ENCODE measurements at places on chromosomes 3 and 15.

DNA sequence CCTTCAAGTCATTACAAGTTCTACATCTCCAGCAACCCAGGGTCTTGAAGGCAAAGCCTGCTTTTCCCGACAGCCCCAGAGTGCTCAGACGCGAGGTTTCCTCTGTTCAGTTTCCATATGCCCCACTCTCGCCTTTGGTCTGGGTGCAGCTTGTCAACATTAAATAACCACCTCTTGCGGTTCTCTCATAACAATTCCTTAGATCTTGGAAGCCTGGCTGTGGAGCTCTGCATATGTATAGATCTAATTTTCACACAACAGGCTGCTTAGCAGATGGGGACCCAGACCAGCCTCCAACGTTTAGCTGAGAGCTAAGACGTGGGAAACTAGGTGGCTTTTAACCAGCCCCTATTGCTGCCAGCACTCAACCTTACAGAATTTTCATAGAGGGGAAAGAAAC is 295.5 kb downstream of the RPLP1 start:
- H3K27me3 ChIP-seq: no peaks in the 10 kb centered on the region
- H3K27ac ChIP-seq: no peak overlapping the region
- H3K4me1 ChIP-seq: peaks cover 12% of the 10 kb centered on the region
- no peak for DNase-seq
- H3K4me3 ChIP-seq: no peak overlapping the region

GRCh38 chr15:33160581-33161165 is 33.8 kb downstream of the FMN1 start:
- no peaks in the 10 kb centered on the region for H3K36me3 ChIP-seq
- no peak overlapping the region for H3K4me3 ChIP-seq
- H3K4me1 ChIP-seq: peaks cover 3% of the 10 kb centered on the region
- H3K27ac ChIP-seq: no peak overlapping the region

DNA sequence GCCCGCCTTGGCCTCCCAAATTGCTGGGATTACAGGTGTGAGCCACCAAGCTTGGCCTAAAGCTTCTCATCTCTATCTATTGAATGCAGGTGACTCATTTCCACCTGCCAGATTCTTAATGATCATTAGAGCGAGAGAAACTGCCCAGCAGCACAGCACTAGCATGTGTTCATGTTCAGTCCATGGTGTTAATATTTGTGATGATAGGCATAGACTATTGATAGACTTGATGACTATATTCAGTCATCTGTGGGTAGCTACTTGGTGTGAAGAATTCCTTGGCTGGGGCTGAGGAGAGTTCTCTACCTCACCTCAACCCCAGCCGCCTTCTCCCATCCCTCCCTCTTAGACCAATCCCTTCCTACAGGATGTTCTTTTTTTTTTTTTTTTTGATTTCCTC is 60.0 kb downstream of the ST6GAL1 start:
- no peak overlapping the region for H3K27ac ChIP-seq
- H3K27me3 ChIP-seq: no peaks in the 10 kb centered on the region
- peaks cover 9% of the 10 kb centered on the region for H3K4me1 ChIP-seq
- peaks cover 15% of the 10 kb centered on the region for H3K36me3 ChIP-seq
- H3K4me3 ChIP-seq: no peak overlapping the region
- DNase-seq: no peak

- H3K36me3 ChIP-seq: no peaks in the 10 kb centered on the region
- H3K27me3 ChIP-seq: no peaks in the 10 kb centered on the region
- H3K4me1 ChIP-seq: no peaks in the 10 kb centered on the region
- no peak overlapping the region for H3K4me3 ChIP-seq
- DNase-seq: no peak
These were observed 130.0 kb downstream of the RBMS3 start for GRCh38 chr3:29410660-29411405.

GRCh38 chr15:95676500-95676899 is 654.0 kb upstream of the NR2F2 start:
- H3K27ac ChIP-seq: no peak overlapping the region
- H3K36me3 ChIP-seq: no peaks in the 10 kb centered on the region
- no peaks in the 10 kb centered on the region for H3K27me3 ChIP-seq
- H3K4me1 ChIP-seq: no peaks in the 10 kb centered on the region
- DNase-seq: no peak
- no peak overlapping the region for H3K4me3 ChIP-seq

DNA sequence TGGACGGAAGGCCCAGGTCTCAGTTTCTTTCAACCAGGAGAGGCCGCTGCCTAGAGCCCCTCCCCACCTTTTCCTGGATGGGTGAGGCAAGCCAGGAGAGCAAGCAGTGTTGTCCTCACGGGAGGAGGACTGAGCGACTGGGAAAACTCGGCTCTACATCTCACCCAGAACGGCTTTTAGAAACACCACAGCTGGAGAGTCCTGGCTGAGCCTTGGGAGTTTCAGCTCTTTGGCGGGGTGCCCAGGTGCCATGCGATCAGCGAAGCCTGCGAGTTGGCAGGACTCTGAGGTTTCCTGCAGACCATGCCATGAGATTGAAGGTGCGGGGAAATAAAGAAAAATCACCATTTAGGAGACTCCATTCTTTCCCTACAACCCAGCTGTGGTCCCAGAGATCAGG is 26.0 kb downstream of the PPCDC start:
- no peak overlapping the region for H3K27ac ChIP-seq
- peak; percentile 61 for DNase-seq
- H3K27me3 ChIP-seq: no peaks in the 10 kb centered on the region

- H3K27me3 ChIP-seq: no peaks in the 10 kb centered on the region
- no peaks in the 10 kb centered on the region for H3K4me1 ChIP-seq
- no peak overlapping the region for H3K27ac ChIP-seq
These were observed 154.3 kb downstream of the TMEM108 start for GRCh38 chr3:133192363-133192945.

GRCh38 chr3:32780735-32781210 is 37.0 kb upstream of the TRIM71 start:
- H3K27me3 ChIP-seq: peaks cover 12% of the 10 kb centered on the region
- peaks cover 3% of the 10 kb centered on the region for H3K36me3 ChIP-seq
- H3K27ac ChIP-seq: no peak overlapping the region
- peak; percentile 34 for DNase-seq

- peaks cover 2% of the 10 kb centered on the region for H3K4me1 ChIP-seq
- no peaks in the 10 kb centered on the region for H3K36me3 ChIP-seq
- DNase-seq: no peak
- no peak overlapping the region for H3K27ac ChIP-seq
These were observed 150.9 kb upstream of the UBE2E2 start for GRCh38 chr3:23052208-23052607.

- DNase-seq: no peak
- H3K36me3 ChIP-seq: no peaks in the 10 kb centered on the region
- no peaks in the 10 kb centered on the region for H3K27me3 ChIP-seq
- no peak overlapping the region for H3K4me3 ChIP-seq
- H3K4me1 ChIP-seq: no peaks in the 10 kb centered on the region
These were observed 476.3 kb downstream of the EPHB1 start for GRCh38 chr3:135271177-135272025.

GRCh38 chr15:76885212-76885611 is 19.9 kb downstream of the SCAPER start:
- peaks cover 5% of the 10 kb centered on the region for H3K36me3 ChIP-seq
- H3K27me3 ChIP-seq: no peaks in the 10 kb centered on the region
- H3K4me1 ChIP-seq: no peaks in the 10 kb centered on the region
- DNase-seq: no peak
- H3K27ac ChIP-seq: no peak overlapping the region

GRCh38 chr3:74624301-74624700 is 9.8 kb upstream of the CNTN3 start:
- no peak overlapping the region for H3K4me3 ChIP-seq
- no peaks in the 10 kb centered on the region for H3K36me3 ChIP-seq
- no peaks in the 10 kb centered on the region for H3K27me3 ChIP-seq
- no peaks in the 10 kb centered on the region for H3K4me1 ChIP-seq

DNA sequence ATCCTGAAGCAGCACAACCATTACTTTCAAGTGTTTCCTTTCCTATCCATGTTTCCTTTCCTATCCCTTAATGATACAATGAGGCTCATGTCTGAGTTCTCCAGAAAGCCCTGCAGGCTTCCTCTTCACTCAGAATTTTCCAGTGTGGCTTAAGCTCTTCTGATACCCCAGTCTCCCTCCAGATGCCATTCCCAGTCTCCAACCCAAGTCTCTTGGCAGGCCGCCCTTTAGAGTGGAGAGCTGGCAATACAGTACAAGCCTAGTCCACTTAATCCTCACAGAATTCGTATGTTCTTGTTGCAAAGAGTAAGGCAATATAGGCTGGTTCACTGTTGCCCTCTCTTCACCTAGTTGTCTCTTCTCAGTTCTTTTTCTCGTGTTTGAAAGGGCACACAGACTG is 503.9 kb upstream of the MDFIC2 start:
- DNase-seq: no peak
- no peaks in the 10 kb centered on the region for H3K36me3 ChIP-seq
- no peaks in the 10 kb centered on the region for H3K4me1 ChIP-seq
- no peak overlapping the region for H3K27ac ChIP-seq
- H3K27me3 ChIP-seq: no peaks in the 10 kb centered on the region
- no peak overlapping the region for H3K4me3 ChIP-seq

- peak within 1 kb of the TSS; percentile 75 for H3K4me3 ChIP-seq
- no peaks in the 10 kb centered on the region for H3K27me3 ChIP-seq
- DNase-seq: peak; percentile 97
- H3K27ac ChIP-seq: no peak within 1 kb of the TSS
- H3K36me3 ChIP-seq: peaks cover 3% of the 10 kb centered on the region
These were observed at the start of gene STOML1 for GRCh38 chr15:73991726-73992593. Gene STOML1 (minus strand): TSS chr15:73992295. CDS start chr15:73992223, 72 bp downstream.

- no peak overlapping the region for H3K27ac ChIP-seq
- no peak for DNase-seq
- H3K36me3 ChIP-seq: no peaks in the 10 kb centered on the region
- H3K4me1 ChIP-seq: peaks cover 30% of the 10 kb centered on the region
These were observed 90.2 kb downstream of the CHSY1 start for GRCh38 chr15:101161656-101162055.
